Activated CD4-positive, alpha-beta T cell treated with anti-CD3 and anti-CD28 coated beads, Interleukin-2, amount 50 U/mL, for 16 hours (primary cell): ENCODE measurements at places on chromosomes 11 and 22.
A peak's percentile ranks its signal among the peaks of the same experiment; 100 is the strongest.

GRCh38 chr11:7906481-7906880 is 24.6 kb downstream of the OR10A6 start:
- no peak for DNase-seq

DNA sequence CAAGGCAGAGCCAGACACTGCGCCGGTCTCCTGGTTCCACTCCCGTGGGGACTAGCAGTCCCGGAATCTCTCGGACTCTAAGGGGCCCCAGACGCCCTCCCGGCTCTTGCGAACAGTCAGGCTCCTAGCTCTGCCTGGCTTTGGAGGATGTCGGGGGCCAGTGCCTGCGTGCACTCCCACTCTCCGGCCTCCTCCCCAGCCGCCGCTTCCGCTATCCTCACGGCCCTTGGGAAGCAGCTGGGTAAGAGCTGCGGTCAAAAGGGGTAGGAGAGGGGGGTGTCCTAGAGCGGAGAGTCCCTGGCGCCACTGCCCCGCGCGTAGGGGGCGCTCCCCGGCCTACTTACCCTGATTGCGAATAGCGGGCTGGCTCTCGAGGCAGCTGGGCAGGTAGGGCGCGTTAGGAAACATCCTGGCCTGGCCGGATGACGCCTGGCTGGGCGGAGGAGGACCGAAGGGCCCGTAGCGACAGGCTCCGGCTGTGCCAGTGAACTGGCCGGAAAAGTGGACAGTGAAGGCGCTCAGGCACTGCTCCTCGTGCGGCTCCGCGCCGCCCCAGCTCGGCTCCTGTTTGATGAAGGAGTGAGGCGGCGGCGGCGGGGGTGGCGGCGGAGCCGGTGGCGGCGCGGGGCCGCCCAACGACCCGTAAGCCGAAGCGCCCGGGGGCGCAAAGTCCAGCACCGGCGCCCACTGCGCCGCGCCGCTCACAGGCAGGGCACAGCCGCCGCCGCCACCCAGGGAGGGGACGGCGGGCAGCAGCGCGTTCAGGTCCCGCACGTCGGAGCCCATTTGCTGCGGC is 785 bp downstream of the WT1 start:
- DNase-seq = no peak

- DNase-seq = no peak
Observed at GRCh38 chr11:69640260-69640994, 529 bp upstream of the CCND1 start.

DNA sequence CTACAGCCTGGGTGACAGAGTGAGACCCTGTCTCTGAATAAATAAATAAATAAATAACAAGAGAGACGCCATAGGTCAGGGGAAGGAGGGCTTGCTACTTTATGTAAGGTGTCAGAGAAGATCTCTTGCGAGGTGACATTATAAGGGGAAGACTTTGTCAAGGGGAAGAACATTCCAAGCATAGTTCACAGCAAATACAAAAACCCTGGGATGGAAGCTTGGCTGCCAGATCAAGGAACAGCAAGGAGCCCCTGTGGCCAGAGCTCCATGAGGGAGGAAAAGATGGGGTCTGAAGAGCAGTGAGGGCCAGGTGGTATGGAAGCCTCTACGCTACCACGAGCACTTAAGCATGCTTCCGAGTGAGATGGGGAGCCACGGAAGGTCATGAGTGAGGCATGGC is 62.3 kb downstream of the AHNAK start:
- DNase-seq = no peak

DNA sequence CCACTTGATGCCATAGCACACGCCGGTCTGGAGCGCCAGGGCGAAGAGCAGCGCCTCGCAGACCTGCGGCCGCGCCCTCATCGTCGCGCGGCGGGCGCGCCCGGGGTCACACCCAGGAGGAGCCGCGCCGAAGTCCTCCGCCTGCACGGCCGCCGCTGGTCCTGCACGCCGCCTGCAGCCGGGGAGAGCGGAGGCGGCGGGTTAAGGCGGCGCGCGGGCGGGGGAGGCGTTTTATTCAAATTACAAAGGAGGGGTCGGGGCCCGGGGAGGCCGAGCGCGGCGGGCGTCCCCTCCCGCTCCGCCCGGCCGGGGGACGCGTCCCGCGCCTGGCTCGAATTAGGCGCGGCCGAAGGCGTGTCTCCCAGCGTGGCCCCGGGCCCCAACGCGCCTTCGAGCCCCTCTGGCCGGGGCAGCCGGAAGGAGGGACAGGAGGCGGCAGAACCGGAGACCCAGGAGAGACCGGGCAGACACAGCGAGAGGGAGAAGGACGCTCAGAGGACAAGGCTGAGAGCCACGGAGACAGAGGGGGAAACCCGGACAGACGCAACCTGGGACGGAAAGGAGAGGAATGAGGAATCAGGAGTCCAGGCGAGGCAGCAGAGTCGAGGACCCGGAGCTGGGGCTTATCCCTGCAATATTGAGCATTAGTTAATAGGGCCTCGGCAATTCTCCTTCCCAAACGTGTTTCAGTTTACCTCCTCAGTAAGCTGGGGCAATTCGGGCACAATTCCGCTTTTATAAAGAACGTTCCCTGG is at the start of gene WNT11:
Gene WNT11 (minus strand): TSS at position 176 of the 755 bp plus-strand sequence. CDS start 95 bp downstream, at position 81.
- no peak for DNase-seq

DNA sequence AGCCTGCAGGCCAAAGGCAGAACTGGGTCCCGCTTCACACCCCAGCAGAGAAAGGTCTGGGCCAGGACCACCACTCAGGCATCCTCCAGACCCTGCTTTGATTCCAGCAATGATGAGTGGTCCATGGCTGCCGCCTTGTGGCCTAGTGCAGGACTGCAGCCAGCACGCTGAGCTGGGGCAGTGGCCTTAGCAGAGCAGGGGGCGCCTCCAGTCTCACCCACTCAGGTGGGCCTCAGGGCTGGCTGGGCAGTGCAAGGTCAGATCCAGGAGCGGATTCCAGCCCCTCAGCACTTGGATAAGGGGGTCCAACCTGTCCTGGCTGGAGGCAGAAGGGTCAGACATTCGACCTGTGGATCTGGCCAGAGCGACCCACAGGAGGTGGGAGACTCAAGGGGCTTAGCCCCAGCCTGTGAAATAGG is 9.6 kb upstream of the PDE2A start:
- peak; percentile 61 for DNase-seq

GRCh38 chr11:109864834-109865547 is 228.2 kb upstream of the ZC3H12C start:
- no peak for DNase-seq

DNA sequence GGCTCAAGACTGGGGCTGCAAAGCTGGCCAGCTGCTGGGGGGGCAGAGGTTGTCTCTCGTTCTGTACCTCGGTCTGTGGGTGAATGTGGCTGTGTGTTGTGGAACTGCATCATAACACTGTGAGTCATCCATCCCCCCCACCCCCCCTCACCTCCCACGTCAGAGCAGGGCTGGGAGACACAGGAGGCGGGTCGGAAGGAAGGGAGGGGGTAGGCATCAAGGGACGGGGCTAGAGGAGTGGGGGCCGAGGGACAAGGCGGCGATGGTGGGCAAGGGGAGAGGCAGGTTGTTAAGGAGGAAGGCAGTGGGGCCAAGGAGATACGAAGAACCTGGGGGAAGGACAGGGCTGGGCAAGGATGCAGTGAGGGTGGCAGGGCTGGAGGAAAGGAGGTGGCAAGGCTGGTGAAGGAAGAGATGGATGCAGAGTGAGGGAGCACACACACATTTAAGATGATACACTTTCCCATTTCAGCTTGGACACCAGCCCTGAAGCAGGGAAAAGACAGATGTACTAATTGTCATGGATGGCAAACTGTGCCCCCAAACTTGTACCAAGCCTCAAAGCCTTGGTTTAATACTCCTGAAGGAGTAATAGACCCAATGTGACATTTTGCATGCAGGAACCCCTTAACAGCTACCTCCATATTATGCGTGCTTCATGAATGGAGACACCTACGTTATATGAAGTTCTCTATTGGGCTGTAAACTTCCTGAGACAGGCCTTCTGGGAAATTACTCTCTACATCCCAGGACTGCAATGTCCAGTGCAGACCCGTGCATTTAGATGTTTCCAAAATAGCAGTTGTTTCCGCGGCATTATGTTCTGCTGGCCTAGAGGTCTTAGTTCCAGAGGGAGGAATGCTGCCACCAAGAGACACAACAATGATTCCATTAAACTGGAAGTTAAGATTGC is at the start of gene YPEL4:
Gene YPEL4 (minus strand): TSS at position 87 of the 913 bp plus-strand sequence. CDS start 2,805 bp downstream, outside the sequence.
- DNase-seq = peak; percentile 53

GRCh38 chr11:88327061-88327460 is 10.5 kb downstream of the CTSC start:
- DNase-seq = no peak

- no peak for DNase-seq
Observed at GRCh38 chr11:15770798-15771414, 585.4 kb downstream of the SOX6 start.

GRCh38 chr11:8839306-8839956 is 71.6 kb upstream of the AKIP1 start:
- DNase-seq = no peak

- DNase-seq = no peak
Observed at GRCh38 chr11:133819114-133819513, 26.2 kb downstream of the SPATA19 start.

DNA sequence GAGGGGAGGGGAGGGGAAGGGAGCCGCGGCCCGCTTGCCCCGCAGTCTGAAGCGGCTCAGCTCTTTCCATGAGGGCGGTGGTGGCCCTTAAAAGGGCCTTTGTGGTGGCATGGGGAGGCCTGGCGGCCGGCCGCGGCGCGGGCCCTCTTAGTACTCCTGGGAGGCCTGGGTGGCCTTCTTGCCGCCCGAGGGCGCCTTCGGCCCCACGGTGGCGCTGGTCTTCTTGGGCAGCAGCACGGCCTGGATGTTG is 6.9 kb downstream of the DPAGT1 start:
- peak; percentile 73 for DNase-seq

DNA sequence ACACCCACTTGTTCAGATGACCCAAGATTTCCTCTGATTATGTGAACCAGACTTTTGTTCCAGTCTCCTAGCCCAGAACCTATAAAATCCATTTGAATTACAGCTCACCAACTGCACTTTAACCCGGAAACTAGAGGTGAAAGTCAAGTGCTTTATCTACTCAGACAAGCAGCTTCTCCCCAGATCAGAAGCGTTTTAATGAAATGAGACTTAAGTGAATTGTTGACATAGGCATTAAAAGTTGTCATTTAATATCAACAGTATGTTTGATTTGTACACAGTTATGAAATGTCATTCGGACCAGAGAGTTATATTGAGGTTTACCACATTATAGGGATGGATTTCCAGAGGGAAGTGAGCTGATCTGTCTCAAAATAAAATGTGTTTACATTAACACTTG is 52.0 kb downstream of the CADM1 start:
- DNase-seq = no peak

GRCh38 chr11:24093375-24093774 is 403.5 kb upstream of the LUZP2 start:
- DNase-seq = no peak

GRCh38 chr11:82701847-82702520 is 31.7 kb downstream of the FAM181B start:
- DNase-seq = peak; percentile 25

DNA sequence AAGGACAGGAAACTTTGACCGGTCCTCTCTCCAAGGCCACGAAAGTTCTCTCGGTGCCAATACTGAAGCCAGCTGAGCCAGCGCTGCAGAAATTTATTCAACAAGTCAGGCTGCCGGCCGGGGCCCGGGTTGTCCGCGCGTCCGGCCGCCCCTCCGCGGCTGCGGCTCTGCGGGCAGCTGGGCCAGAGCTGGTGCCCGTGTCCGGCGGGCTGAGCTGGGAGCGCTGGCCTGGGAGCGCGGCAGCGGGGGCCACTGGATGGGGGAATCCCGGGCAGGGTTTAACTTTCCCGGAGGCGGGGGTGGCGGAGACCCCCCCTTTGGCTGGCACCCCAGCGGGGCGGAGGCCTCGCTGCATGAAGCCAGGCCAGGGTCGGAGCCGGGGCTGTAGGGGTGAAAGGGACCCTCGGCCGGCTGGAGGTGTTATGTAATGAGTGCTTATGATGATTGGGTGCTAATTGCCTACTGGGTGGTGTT is 12.3 kb upstream of the CACNA1I start:
- no peak for DNase-seq

DNA sequence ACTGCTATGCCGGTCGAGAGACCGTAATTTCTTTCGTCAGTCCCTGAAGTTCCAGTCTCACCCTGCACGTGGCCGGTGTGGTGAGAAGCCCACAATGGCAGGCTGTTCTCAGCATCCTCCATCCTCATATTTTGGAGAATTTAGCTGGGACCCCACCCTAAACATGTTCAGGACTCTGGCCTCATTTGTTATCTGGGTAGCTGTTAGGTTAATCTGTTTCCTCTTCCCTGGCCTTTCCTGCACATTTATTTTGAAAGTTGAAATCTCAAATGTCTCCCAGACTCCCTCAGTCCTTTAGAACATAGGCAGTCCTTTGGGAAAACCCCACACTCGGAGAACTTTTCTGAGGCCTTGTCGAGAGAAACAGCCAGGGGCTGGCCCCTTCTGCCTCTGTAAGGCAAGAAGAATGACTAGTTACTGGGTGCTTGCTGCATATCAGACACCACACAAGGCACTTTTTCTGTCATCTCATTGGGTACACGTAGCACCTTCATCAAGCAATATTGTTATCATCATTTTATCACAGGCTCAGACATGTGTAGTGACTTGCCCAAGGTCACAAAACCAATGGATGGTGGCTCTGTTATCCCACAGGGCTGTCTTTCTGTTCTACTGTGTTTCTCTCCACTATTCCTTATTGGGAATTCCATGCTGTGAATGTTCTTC is 109.3 kb upstream of the CRYBB3 start:
- no peak for DNase-seq

DNA sequence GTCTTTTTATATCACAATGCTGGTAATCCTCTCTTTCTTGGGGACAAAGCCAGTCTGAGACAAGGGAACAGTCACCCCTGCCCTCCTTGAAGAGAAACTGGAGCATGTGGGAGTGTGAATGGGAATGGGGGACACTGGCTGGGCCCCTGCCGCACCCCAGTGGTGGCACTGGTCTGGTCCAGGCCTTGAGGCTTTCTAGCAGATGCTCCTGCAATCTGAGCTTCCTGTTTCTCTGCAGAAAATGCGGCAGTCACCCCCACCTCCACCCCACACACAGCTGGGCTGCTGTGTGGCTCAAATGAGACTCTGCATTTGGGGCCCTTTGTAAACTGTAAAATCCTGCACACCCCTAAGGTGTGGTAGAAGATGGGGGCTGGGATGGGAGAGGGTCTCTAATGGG is 6.6 kb upstream of the MARK2 start:
- no peak for DNase-seq

DNA sequence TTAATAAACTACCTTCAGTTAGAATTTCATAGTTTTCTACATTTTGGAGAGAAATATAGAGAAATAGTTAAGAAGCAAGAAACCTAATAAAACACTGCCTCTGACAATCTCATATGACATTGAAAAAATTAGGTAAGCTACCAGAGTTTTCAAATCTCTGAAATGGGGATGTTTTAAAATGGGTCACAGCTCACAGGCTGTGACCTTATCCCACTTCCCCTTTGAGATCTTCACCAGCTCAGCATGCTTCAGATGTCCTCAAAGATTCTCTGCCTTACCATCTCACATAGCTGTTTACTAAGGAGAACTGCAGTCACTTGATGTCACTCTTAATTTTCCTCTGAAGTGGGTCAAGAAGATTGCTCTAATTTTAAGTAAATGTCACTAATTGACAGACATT is 717.8 kb downstream of the JRKL start:
- DNase-seq = no peak

- DNase-seq = no peak
Observed at GRCh38 chr11:115275045-115275444, 229.2 kb downstream of the CADM1 start.

- no peak for DNase-seq
Observed at GRCh38 chr11:26715133-26715532, 6.7 kb downstream of the SLC5A12 start.

GRCh38 chr11:113584371-113584770 is 109.2 kb upstream of the DRD2 start:
- DNase-seq = no peak

GRCh38 chr11:127521413-127521812 is 520.8 kb upstream of the KIRREL3 start:
- no peak for DNase-seq
